ENCODE measurements at places on chromosomes 6 and 20.

DNA sequence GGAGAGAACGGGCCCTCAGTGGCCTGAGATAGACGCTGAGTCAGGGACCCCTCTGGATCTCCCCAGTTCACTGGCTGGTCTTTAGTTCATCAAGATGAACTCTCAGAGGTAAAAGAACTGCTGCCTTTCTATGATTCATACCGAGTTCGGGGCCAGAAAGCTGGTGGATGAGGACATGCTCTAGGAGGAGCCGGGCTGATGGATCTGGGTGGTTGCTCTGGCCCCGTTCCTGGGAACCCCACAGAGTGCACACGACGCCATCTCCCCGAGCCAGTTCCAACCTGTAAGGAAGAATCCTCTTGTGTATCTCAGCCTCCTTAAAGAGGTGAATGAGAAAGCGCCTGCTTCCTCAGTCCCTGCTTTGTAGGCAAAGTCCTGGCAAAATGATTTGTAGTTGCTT, 142.6 kb upstream of the PDE10A start:
- DNase-seq, result no peak

DNA sequence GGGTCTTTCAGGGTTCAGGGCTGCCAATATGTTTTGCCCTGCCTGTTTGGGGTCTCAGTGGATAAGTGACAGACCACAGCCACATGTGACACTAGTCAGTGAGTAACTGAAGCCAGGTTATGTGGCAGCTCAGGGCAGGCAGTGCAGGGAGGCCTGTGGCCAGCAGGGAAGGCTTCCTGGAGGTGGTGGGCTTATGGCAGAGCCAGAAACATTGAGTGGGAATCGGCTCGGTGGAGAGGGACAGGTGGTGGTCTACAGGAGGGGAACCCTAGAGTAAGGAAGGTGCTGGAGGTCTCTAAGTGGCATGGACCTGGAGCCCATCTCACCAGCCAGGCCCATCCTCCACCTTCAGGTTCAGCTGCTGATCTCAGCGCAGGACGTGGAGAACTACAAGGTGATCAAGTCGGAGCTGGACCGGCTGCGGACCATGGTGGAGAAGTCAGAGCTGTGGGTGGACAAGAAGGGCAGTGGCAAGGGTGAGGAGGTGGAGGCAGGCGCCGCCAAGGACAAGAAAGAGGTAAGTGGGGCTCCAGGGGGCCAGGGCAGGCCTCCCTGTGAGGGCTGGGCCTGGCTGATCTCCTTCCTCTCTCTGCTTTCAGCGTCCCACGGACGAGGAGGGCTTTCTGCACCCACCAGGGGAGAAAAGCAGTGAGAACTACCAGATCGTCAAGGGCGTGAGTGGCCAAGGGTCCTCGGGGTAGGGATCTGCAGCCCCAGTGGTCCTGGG, 34.9 kb downstream of the UQCC2 start:
- DNase-seq, result no peak

- no peak for DNase-seq
These were observed 171.3 kb downstream of the FAXC start for GRCh38 chr6:99178168-99178567.

DNA sequence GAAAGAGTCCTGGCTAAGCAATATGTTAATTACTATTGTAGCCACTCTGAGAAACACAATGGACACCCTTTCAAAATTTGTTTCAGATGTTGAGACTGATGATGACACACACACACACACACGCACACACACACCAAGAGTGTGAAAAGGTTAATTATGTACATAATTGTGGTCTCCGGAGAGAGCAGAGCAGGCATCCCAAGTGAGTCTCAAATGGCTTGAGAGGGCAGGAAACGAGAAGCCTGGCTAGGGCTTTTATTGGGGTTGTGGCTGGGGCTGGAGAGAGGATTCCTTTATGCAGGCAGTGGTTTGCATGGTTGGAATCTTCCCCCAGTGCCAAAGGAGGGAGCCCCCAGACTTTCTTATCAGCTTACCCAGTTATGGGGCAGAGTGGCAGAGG, 38.2 kb upstream of the NKX2-4 start:
- no peak for DNase-seq

DNA sequence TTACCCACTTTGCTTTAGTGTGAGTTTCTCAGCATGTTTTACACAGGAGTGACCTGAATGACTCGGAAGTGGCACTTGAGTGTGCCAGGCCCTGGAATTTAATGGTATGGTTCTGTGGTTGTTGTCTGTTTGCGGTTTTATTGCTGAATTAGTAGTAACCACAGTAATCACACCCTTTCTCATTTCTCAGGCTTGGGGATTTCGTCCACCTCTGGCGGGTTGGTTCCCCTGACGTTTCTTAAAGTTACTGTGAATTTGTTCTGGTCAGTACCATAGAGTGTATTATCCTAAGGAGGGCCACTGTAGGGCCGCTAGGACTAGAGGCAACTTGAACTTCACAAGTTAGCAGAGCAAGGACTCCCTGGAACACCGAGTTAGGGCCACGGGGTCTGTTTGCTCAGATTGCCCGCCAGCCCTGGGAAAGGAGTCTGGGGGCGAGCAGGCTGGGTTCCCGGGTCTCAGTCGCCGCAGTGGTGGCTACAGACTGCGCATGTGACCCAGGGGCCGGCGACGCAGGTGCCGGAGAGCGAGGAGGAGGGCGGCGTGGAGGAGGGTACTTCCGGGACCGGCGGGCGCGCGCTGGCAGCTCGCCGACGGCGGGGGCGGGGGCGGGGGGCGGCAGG, 546 bp upstream of the KLHL32 start:
- no peak for DNase-seq
